Placental epithelial cell (primary cell): ENCODE measurements at places on chromosomes 16 and 17. TPM values are rescaled to one million over a fixed set of nuclear protein-coding genes. Genes with fewer than 3 reads are reported as not detected.

NME1 gene
- total RNA-seq: 9.8 and 83.4 TPM in 2 replicates

CCL5 gene
- not detected in 2 replicates for total RNA-seq

HS3ST3B1 gene
- 1.2 and 1.6 TPM in 2 replicates for total RNA-seq

ATP1B2 gene
- total RNA-seq: not detected in 2 replicates

ADGRG1 gene
- 14.1 and 25.1 TPM in 2 replicates for total RNA-seq

IFT20 gene
- 53.5 and 58.5 TPM in 2 replicates for total RNA-seq

OR3A1 gene
- not detected in 2 replicates for total RNA-seq

DNAH9 gene
- not detected in 2 replicates for total RNA-seq

VAT1L gene
- under 0.01 TPM in 1 of 2 replicates, not detected in the other for total RNA-seq

TMEM235 gene
- total RNA-seq: not detected in 2 replicates

TMC7 gene
- 0.33 and 0.39 TPM in 2 replicates for total RNA-seq

KRT24 gene
- total RNA-seq: 573 and 600 TPM in 2 replicates

CFAP97D1 gene
- not detected in 2 replicates for total RNA-seq

MT4 gene
- total RNA-seq: not detected in 2 replicates
